Naive B cell (primary cell): ENCODE measurements at places on chromosomes 1 and 21. TPM values are rescaled to one million over a fixed set of nuclear protein-coding genes. Genes with fewer than 3 reads are reported as not detected.

DNA sequence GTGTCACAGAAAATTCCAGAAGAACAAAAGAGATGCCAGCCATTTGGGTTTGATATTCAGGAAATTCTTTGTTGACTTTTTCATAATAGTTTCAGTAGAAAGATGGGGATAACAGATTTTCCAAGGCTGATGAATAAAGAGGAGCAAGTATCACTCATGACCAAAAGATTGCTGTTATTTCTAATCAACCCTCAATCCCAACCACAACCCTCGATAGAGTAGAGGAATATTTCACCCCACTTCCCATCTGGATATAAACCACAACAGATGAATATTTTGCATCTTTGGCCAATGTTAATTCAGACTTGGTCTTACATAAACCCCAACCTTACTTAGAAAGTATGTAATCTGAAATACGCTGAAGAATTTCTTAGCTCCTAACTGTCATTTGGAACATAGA lies 232.4 kb downstream of the SEC16B start:
- H3K36me3 ChIP-seq, result no peaks in the 10 kb centered on the region
- no peak overlapping the region for H3K27ac ChIP-seq
- H3K27me3 ChIP-seq, result no peaks in the 10 kb centered on the region
- DNase-seq, result no peak
- no peaks in the 10 kb centered on the region for H3K4me1 ChIP-seq

- H3K27ac ChIP-seq, result no peak overlapping the region
- H3K36me3 ChIP-seq, result no peaks in the 10 kb centered on the region
- no peak for DNase-seq
- H3K4me3 ChIP-seq, result no peak overlapping the region
- H3K27me3 ChIP-seq, result no peaks in the 10 kb centered on the region
- no peaks in the 10 kb centered on the region for H3K4me1 ChIP-seq
Observed at GRCh38 chr1:238501290-238501689, 610.6 kb upstream of the ZP4 start.

- peaks cover 5% of the 10 kb centered on the region for H3K27me3 ChIP-seq
- peaks cover 7% of the 10 kb centered on the region for H3K4me1 ChIP-seq
- H3K4me3 ChIP-seq, result no peak overlapping the region
Observed at GRCh38 chr1:235090406-235091069, 38.1 kb downstream of the TOMM20 start.

GRCh38 chr21:34008618-34009017 lies 64.8 kb upstream of the MRPS6 start:
- H3K27ac ChIP-seq, result no peak overlapping the region
- H3K27me3 ChIP-seq, result no peaks in the 10 kb centered on the region
- no peaks in the 10 kb centered on the region for H3K4me1 ChIP-seq
- no peak overlapping the region for H3K4me3 ChIP-seq
- no peaks in the 10 kb centered on the region for H3K36me3 ChIP-seq

Gene OXCT2
- polyA plus RNA-seq, result 2.3 TPM
